GM23248 (cell line): ENCODE measurements at places on chromosomes 4 and X.

DNA sequence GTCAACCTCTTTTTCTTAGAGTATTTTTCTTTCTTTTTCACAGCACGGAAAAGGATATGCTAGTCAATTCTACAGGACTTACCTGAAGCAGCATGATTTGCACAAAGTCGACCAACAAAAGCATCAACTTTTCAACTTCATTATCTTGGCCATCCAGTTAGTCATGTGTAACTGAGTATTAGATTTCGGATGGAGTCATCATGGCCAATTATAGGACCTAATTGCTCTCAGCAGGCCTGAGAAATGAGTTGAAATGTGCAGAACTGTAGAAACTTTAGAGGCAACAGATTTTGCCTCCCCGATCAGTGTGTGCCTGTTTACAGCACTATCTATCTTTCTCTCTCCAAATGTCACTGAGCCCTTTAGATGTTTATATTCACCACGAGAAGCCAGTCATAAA lies 41.0 kb downstream of the PCDH10 start:
- no peaks in the 10 kb centered on the region for H3K36me3 ChIP-seq
- DNase-seq = peak; percentile 1
- H3K4me3 ChIP-seq = no peak overlapping the region
- no peaks in the 10 kb centered on the region for H3K27me3 ChIP-seq
- H3K27ac ChIP-seq = no peak overlapping the region

DNA sequence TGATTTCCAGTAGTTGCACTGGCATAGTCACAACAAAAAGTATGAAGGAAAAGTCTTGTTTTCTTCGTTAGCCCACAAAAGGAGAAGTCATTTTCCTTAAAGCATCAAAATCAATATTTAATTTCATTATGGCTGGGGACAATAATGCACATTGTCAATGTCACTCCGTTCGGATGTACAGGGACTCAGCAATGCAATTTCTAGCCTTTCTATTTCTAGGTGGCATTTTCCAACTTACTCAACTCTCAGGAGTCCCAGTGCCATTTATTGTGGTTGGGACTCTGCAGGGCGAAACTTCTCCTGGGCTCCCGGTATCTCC lies 99.6 kb downstream of the CEP135 start:
- H3K27me3 ChIP-seq = peaks cover 52% of the 10 kb centered on the region
- H3K4me1 ChIP-seq = peaks cover 6% of the 10 kb centered on the region; the same call in 1 of the 2 replicates
- no peak for DNase-seq
- H3K36me3 ChIP-seq = no peaks in the 10 kb centered on the region

- peak; percentile 48 for DNase-seq
- peaks cover 34% of the 10 kb centered on the region for H3K4me1 ChIP-seq
- H3K27ac ChIP-seq = peak overlapping the region; percentile 85
Measured at GRCh38 chrX:115367951-115368350, 78.4 kb downstream of the LUZP4 start.

GRCh38 chr4:113248320-113248719 lies 198.9 kb downstream of the ANK2 start:
- H3K27me3 ChIP-seq = no peaks in the 10 kb centered on the region
- no peak overlapping the region for H3K4me3 ChIP-seq
- no peak for DNase-seq
- H3K27ac ChIP-seq = no peak overlapping the region

DNA sequence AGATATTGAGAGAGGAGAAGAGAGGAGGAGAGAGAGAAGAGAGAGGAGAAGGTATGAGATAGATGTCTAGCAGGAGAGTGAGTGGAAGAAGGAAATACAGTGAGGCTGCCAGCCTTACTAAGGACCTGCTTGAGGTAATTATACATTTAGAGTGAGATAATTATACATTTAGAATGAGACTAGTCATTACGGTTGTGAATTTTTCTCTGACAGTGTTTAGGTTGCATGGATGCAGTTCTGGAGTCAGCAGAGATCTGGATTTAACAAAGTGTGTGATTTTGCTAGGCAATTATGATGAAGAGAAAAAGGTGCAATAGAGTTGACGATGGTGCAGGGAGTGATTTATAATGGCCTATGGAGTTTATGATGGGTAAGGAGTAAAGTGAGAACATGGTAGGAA lies 187.1 kb upstream of the ARX start:
- H3K27ac ChIP-seq = no peak overlapping the region
- no peaks in the 10 kb centered on the region for H3K27me3 ChIP-seq
- H3K36me3 ChIP-seq = no peaks in the 10 kb centered on the region
- no peak overlapping the region for H3K4me3 ChIP-seq
- no peaks in the 10 kb centered on the region for H3K4me1 ChIP-seq

- H3K4me3 ChIP-seq = no peak overlapping the region
- H3K27me3 ChIP-seq = no peaks in the 10 kb centered on the region
- no peaks in the 10 kb centered on the region for H3K4me1 ChIP-seq
- H3K36me3 ChIP-seq = no peaks in the 10 kb centered on the region; the same call in 1 of the 2 replicates
Measured at GRCh38 chr4:71497078-71497477, 158.3 kb downstream of the SLC4A4 start.
